ENCODE measurements at places on chromosomes 7 and 10. TPM values are rescaled to one million over a fixed set of nuclear protein-coding genes. Genes with fewer than 3 reads are reported as not detected.

GPR85 gene
- 4.5 TPM for total RNA-seq

OR2A1 gene
- 0.15 TPM for total RNA-seq

TMEM229A gene
- not detected for total RNA-seq

PDK4 gene
- 243 TPM for total RNA-seq

OR6B1 gene
- total RNA-seq, result not detected

ANKRD2 gene
- 0.35 TPM for total RNA-seq

VSIR gene
- 117 TPM for total RNA-seq

ZNF488 gene
- total RNA-seq, result 0.38 TPM

Measured in lower lobe of right lung (tissue), 2 donors.